ENCODE measurements at places on chromosomes 13 and 19.

DNA sequence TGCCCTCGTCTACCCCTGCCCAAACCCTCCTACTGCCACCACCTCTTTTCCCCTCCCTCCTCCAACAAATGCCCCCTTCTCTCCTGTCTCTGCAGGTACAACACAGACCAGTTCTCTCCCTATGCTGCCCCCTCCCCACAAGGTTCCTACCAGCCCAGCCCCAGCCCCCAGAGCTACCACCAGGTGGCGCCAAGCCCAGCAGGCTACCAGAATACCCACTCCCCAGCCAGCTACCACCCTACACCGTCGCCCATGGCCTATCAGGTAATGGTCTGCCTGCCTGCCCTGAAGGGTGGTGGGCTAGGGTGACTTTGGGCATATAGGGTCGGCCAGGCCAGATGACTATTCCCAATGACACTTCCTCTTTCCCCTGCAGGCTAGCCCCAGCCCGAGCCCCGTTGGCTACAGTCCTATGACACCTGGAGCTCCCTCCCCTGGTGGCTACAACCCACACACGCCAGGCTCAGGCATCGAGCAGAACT is 6.5 kb upstream of the TIMM50 start:
- peak; percentile 65 for DNase-seq

- DNase-seq, result no peak
Measured at GRCh38 chr19:17296273-17296672, 7.0 kb downstream of the ABHD8 start.

DNA sequence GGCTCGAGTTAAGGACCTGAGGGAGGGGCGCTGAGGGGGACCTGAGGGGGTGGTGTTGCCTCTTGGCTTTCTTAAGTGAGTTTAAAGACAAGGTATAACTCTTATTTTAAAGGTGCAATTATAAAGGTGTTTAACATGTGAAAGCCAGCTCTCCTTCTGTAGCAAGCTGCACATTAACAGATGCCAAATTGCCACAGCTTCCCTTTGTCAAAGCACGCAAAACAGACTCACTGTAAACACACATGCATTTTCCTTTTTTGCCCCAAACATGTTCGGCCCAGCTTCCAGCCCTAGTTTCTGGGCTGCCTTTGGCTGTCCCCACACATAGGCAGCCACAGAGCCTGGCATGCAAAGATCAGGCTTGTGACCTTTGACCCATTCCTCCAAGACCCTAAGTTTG is 111.9 kb downstream of the SLC7A1 start:
- DNase-seq, result no peak

DNA sequence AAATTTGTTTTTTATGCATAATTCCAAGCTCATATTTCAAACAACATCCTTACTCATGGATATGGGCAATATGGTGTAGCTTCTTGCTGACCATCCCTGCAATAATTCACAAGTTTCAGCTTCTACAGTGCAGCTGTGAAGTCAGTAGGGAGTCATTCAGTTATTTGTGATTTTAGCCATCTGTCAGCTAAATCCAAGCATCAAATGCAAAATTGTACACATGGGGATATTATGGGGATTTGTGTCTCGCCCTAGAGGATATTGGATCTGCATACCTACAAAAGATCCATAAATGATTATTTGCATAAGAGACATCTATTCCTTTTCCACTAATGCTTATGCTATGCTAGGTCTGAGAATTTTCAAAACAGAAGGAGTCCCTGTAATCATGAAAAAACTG is 217.9 kb upstream of the SLITRK5 start:
- DNase-seq, result no peak

DNA sequence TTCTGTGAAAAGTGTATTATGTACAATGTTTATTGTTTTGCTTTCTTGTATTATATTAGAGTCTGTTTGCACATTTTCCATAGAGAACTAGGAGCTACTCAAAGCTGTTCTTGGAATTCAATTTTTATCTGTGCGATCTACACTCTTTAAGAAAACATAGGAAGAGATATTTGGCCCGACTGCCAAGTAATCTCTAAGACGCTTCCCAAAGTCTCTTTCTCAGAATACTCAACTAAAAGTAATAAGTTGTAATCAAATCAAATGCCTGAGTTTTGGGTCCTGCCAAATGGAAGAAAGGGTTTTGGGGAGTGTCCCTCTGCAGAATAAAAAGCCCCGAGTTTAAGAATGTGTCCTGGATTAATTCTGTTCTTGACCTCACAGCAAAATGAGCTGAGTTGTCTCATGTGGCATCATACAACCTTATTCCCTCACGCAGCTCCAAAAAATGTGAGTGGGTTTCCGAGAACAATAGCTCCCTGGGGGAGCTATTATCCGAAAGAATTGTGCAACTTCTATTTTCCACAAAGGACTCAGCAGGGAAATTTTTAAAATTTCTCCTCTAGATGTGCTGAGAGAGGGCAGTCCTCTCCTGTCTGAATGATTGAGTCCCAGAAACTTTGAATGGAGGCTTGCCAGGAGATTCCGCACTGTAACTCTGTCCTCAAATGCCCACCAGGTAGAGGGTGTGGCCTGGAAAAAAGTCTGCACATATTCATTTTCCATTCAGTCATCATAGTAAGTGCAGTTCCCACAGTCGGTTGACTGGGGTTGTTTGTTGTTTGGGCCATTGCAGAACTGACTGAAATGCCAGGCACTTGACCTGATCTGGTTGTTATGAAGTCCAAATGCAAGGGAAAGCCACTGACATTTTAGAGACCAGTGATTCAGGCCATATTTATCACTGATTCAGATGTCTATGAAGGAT is 280.0 kb upstream of the SOX21 start:
- no peak for DNase-seq

- no peak for DNase-seq
Measured at GRCh38 chr19:13814550-13814949, 19.3 kb downstream of the ZSWIM4 start.

DNA sequence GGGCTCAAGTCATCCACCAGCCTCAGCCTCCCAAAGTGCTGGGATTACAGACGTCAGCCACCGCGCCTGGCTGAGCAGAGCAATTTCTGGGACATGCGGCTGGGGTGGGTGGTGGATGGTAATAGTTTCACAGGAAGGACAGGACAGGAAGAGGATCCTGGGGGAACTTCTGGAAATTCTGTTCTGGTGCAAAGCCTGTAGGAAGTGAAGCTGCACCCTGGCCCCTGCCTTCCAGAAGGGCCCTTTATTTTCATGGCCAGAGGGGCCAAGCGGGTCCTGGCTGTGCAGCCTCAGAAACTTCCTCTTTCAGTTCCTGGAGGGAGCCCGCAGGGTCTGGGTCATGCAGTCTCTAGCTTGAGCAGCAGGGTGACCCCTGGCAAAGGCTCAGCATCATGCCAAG is 15.7 kb downstream of the FEM1A start:
- no peak for DNase-seq

GRCh38 chr19:48502350-48503018 is 9.2 kb downstream of the LMTK3 start:
- DNase-seq, result no peak

DNA sequence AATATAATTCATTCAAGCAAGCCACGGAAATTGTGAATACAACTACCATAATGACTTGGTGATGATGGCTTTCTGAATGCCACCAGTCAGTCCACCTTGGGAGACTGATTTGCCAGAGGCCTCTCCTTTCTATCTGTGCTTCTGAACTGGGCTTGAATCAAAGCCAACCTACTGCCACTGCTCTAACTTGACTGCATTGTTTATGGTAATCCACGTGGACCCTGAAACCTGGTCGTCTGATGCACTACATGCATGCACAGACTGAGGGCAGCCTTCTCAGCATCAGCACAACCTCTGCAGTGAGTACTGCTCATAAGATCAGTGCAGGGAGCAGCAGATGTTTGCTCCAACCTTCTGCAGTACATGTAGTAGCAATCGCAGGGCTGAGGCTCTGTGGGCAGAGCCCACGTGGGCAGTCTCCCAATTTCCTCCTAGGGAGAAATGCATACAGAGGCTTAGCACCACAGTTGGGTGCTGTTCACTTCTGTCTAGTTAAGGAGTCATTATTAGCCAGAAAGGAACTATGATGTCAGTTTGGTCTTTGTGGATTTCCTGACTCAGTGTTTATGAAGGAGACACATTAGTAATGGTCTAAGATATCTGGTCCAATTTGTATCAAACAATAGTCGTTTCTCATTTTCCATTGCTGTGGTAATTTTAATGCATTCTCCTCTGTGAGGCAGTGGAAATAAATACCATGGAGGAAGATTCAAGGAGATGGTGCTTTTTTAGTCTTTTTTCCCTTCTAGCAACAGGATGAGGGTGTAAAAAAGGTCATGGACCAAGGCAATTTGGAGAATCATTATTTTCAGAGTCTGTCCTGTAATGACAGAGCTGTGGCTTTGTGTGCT is 82.5 kb downstream of the AKAP11 start:
- no peak for DNase-seq

DNA sequence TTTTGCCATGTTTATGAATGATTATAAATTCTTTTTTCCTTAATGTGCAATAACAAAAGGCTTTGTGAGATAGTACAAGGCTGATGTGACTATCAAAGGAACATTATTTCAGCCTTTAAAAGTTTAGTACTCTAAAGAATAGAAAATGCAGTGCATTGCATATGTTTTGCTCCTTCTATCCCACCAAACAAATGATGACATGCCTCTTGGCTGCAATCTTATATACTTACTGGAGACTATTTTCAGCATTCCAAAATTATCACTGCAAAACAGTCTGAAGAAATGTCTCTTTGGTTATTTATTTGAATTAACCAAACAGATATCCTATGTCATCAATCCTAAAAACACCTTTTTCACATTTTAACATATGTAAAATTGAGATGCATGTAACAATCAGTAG is 776.5 kb upstream of the SPRY2 start:
- no peak for DNase-seq

DNA sequence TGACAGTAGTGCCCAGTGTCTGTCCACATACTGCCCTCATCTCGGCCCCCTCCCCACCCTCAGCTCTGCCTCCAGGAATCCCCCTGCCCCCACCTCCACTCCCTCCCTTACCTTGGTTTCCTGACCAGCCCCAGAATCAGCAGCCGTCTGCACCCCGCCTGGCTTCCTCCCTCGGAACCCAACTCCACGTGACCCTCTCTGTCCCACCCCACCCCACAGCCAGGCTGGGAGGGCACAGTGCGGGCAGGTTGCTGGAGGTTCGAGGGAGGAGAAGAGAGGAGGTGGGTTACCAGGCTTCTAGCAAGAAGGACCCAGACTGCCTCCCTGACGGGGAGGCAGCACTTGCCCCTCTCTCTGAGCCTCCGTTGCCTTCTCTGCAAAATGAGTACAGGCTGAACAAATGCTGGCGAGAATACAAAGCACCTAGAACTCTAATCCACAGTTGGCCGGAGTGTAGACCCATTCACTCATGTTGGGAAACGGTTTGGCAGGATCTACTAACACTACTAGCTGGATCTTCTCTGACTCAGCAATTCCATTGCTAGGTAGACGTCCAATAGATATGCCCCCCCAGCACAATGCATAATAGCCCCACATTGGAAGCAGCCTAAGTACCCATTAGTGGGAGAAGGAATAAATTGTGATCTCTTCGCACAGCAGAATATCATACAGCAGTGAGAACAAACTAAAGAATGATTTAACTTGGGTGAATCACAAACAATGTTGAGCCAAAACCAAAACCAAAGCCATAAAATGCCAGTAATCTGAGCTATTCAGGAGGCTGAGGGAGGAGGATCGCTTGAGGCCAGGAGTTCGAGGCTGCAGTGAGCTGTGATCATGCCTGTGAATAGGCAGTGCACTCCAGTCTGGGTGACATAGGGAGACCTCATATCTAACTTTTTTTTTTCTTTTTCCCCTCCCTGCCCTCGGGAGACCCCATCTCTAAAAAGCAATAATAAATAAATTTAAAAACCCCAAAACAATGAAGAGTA is at the start of gene RASAL3:
RASAL3 (minus strand) TSS at position 151 of the 992 bp plus-strand sequence. CDS start 186 bp downstream, outside the sequence.
- no peak for DNase-seq

DNA sequence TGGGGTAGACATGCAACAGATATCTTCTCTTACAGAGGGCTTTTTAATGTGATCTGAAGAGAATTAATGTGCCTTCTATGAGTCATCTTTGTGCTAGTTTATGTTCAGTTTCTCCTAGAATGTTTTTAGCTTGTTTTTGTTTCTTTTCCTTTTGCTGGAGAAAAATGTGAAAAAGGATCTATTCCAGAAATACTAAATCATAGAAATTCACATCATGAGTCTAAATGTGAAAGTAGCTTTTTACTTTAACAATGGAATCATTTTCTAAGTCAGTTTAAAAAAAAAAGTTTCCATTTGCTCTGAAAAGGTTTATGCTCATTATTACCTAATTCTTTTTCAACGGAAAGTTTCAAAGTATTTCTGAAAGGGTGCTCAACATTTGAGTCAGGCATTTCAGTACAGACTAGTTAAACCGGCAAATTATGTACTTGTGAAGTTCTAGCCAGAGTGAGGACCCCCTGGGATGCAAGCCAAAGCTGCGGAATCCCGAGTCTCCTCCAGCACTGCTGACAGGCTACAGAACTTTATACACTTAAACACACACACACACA is 72.9 kb downstream of the SPATA13 start:
- no peak for DNase-seq

DNA sequence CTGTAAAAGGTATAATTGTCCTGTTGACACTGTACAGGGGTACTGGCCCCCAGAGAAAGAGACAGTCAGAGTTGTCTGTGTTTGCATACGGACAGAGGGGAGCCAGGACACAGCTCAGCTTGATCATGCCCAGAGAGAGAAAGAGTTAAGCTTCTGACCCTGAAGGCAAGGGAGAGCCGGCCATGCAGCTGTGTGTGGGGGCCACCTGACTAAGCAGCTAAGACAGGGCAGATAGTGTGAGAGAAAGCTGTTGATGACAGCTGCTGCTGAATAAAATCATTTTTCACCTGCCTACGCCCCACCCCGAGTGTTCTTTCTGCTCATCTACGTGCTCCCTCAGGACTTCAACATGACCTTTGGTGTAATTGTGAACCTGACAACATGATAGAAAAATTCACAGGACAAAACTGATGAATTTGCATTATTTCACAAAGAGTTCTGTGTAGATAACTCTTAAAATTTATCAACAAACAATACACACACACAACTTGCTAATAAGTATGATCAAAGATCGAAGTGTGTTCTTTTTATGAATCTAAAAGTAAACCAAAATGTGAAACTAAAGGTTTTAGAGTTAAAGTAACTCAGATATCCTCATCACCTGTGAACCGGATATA is 1294.3 kb upstream of the ATXN8OS start:
- no peak for DNase-seq

DNA sequence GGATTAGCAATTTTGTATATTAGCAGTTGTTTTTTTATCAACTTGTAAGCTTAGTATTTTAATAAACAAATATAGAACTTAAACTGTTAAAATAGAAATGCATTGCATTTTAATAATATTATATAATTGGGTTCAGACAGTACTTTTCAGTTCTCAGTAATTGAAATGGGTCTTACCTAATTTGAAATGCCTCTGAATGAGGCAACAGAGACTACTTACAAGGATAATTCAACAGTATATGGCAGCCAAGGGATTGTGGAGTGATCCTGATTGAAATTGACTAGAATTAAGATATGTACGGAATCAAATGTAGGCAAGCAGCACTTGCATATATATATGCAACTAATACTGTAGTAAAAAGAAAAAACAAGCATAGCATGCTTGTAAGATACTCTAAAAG is 1503.9 kb upstream of the MIR17HG start:
- no peak for DNase-seq

- DNase-seq, result no peak
Measured at GRCh38 chr13:38697628-38698333, 10.9 kb downstream of the FREM2 start.

GRCh38 chr13:110425444-110425780 is 118.3 kb downstream of the COL4A2 start:
- no peak for DNase-seq

GRCh38 chr19:58468216-58468839 is 1.4 kb downstream of the ZNF324 start:
- no peak for DNase-seq

All from activated CD4-positive, alpha-beta T cell treated with anti-CD3 and anti-CD28 coated beads for 24 hours (primary cell).